HCEC 1CT (cell line): ENCODE measurements at places on chromosomes 6 and 20.
A peak's percentile ranks its signal among the peaks of the same experiment; 100 is the strongest.

GRCh38 chr6:79841577-79842375 lies 105.6 kb downstream of the ELOVL4 start:
- no peak for DNase-seq

DNA sequence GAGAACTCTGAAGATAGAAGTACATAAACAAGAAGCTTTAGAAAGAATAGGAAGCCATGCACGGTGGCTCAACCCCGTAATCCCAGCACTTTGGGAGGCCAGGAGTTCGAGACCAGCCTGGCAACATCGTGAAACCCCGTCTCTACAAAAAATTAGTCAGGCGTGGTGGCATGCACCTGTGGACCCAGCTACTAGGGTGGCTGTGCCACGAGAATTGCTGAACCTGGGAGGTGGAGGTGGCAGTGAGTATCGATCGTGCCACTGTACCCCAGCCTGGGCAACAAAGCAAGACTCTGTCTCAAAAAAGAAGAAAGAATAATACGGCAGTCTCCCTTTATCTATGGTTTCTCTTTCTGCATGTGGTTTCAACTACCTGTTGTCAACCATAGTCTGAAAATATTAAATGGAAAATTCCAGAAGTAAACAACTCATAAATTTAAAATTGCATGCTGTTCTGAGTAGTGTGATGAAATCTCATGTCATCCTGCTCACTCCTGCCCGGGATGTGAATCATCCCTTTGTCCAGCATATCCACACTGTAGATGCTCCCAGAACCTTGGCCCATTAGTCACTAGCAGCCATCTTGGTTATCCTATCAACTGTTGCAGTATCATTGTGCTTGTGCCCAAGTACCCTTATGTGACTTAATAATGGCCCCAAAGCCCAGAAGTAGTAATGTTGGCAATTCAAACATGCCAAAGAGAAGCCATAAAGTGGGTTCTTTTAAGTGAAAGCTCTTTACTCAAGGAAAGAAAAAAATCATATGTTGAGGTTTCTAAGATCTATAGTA lies 22.1 kb downstream of the DEK start:
- DNase-seq: peak; percentile 93

DNA sequence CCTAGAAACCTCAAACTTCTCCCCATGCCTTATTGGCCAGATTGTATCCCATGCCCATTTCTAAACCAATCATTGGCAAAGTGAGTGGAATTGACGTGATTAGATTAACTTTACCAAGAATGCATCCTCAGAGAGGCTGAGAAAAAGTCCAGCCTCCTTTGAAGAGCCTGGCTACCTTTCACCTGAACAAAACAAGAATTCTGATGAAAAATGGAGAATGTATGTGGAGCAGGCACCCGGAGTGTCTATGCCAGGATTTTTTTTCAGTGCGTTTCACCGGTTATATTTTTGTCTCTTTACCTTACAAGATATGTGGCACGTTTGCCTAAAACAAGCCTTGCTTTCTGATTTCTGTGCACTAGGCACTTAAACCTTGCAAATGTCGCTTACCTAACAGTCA lies 6.1 kb upstream of the TRAM2 start:
- DNase-seq: no peak

- DNase-seq: no peak
Observed at GRCh38 chr6:7311176-7311575, 1.8 kb downstream of the SSR1 start.

DNA sequence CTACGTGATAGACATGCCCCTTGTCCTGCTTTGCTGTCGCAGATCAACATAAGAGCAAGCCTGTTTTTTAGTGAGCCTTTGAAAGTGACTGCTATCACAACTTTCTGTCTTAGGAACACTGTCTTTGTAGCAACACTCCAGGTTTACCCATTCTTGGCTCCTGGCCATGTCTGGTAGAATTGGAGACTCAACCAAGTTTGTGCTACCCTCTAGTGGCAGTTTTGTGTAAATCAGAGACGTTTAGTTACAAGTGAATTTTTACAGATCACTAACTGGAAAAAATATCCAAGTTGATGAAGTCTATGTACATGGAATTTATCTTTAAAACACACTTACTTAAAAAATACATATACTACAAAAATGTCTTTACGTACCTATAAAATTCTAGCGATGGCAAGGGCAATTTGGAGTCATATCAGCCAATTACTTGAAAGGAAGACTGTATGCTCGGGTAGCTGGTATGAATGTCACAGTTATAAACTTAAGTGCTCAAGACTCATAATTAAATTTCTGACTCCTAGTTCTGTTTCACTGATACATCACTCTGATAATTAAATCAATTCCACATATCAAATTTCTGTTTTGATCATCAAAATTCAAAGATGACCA lies 101.4 kb downstream of the ADGB start:
- peak; percentile 75 for DNase-seq

GRCh38 chr20:25042531-25043498 lies 15.1 kb downstream of the ACSS1 start:
- DNase-seq: no peak

DNA sequence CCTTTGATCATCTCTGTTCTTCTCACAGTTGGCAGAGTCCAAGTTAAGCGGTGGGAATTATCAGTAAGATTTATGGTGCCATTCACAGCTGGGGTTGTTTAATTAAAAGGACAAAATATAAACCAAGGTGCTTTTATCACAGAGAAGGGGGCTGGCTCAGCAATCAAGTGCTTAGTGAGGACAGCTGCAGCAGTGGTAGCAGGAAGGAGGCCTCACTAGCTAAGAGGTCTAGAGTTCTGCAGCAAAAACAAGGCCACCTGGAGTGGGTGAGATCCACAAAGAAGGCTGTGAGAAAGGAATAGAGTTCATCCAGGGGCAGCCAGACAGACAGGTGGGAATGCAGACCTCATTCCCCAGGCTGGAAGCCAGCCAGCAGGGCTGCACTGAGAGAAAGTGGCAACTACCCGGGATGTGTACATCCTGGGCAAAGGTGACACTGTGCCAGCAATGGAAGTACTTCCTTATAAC lies 37.1 kb downstream of the PIGU start:
- no peak for DNase-seq

DNA sequence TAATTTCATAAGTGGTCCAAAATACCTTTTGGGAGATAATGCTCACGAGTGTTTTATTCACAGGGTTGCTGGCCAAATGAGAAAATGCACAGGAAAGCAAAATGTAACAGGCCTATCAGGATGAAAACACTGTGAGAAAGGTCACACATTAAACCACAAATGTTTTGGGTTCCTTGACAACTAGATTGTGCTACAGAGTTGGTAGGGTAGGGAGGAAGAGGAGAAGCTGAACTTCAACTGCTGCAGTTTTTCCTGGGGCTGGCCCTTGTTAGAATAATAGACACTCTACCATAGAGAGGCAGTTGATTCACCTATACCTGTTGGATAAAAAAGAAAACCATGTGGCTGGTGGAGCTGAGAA lies 28.1 kb upstream of the PAQR8 start:
- DNase-seq: no peak

GRCh38 chr6:90493332-90493731 lies 93.5 kb downstream of the MAP3K7 start:
- peak; percentile 23 for DNase-seq

GRCh38 chr6:3023663-3024483 lies 24.2 kb downstream of the NQO2 start:
- peak; percentile 89 for DNase-seq

DNA sequence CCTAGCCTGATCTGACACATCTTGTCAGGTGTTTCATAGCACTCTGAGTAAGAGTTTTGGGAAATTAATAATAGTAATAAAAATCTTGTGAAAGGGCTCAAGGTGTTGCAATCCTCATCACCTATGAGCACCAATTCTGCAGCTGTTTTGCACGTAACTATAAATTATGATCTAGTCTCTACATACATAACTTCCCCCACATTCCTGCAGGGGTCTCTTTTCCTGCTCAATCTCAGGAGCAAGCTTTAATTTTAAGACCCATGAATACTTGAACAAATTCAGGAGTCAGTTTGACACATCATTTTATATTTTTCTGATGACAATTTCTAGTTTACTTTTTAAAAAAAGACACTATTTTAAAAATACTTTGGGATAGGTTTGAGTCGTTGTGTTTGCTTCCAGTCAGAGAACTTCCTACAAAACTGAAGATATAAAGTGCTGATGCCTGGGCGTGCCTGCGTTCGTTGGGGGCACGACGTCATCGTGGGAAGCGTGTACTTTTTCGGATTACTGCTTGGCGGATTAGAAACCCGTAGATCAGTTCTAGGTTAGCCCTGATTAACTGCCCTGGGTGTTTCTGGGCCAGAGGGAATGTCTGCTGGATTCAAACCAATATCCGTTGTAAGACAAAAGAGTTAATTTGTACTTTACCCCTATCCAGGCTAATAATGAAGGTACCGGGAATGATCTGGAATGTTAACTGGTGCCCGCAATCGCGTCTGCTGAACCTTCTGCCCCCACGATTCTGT lies 1.0 kb upstream of the E2F3 start:
- peak; percentile 47 for DNase-seq

- peak; percentile 100 for DNase-seq
Observed at GRCh38 chr6:37239950-37240713, 17.4 kb upstream of the TBC1D22B start.

- no peak for DNase-seq
Observed at GRCh38 chr6:158496700-158497099, 63.2 kb upstream of the TMEM181 start.

- no peak for DNase-seq
Observed at GRCh38 chr20:22619806-22620205, 35.4 kb upstream of the FOXA2 start.

- no peak for DNase-seq
Observed at GRCh38 chr6:41449399-41450245, 96.6 kb upstream of the FOXP4 start.

DNA sequence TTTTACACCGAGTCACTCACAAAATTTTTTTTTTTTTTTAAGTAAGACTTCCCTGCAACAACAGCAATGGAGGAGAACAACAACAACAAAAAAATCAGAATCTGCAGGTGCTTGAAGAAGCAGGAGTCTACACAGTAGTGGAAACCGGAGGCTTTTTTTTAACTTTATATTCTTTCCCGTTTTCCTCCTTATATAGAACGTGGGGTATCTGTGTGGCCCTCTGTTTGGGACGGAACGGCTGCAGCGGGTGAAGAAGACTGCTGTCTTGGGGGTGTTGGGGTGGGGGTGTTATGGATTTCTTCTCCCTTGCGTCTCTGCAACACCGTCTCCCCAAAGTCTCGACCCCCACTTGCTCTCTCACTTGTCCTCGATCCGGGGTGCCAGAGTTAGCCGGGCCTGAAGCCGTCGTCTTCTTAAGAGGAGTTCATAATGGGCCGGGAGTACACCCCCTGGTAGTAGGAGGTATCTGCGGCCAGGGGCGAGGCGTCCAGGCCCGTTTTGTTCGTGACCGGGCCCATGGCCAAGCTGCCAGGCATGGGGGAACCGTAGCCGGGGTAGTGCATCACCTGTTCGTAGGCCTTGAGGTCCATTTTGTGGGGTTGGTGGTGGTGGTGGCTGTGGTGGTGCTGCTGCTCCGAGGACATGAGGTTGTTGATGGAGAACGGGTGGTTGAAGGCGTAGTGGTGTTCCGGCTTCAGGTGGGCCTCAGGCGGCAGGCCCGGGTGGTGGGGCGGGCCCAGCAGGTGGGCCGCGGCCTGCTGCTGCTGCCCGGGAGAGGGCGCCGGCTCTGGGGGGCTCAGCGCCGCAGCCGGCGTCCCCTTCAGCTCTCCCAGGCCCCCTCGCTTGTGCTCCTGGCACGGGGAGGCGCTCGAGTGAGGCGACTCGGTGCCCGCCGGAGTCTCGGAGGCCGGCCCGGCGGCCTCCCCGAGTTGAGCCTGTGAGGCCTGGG lies 2.7 kb downstream of the FOXA2 start:
- DNase-seq: no peak

DNA sequence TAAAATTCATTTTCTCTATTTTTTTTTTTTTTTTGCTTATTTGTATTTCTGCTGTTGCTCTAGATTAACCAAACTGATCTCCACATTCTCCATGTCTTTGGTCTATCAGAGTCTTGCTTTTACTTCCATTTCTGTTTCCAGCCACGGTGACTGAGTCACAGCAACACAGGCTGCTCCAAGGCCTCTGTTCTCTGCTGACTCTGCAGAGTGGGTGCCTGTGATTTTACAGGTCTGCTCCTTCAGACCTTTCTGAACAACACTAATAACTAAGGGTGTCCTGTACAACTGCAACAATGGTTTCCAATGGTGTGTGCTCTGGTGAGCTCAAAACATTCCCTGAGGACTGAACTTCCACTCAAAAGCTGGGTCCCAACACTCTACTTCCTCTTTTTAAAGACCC lies 102.3 kb upstream of the BMP2 start:
- DNase-seq: peak; percentile 22

DNA sequence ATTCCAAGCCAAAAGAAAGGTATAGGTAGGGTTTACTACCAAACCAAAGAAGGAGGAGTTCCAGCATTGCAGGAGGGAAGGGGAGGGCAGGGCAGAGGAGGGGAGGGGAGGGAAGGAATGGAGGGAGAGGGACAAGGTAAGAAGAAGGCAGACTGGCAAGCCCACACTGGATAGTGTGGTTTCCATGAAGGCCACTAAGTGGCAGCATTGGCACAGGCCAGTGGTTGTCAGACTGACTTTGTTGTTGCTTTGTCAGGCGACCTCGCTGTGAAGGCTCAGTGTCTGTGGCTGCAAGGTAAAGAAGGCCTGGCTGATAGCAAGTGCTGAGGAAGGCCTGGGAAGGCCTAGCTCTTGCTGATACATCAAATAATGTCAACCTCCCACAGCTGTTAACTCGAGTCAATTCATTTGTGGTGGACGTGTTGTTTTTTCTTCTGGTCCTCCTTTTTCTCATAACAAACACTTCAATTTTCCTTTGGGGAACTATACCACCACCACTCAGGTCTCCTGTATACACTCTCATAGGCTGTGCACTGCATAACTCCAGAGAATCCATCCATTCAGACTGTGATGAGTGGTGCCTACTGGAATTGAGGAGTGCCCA lies 7.7 kb upstream of the ZNF334 start:
- peak; percentile 13 for DNase-seq

- peak; percentile 86 for DNase-seq
Observed at GRCh38 chr6:52392944-52393343, 27.2 kb upstream of the EFHC1 start.

- DNase-seq: no peak
Observed at GRCh38 chr6:120764312-120764711, 570.0 kb downstream of the TBC1D32 start.

DNA sequence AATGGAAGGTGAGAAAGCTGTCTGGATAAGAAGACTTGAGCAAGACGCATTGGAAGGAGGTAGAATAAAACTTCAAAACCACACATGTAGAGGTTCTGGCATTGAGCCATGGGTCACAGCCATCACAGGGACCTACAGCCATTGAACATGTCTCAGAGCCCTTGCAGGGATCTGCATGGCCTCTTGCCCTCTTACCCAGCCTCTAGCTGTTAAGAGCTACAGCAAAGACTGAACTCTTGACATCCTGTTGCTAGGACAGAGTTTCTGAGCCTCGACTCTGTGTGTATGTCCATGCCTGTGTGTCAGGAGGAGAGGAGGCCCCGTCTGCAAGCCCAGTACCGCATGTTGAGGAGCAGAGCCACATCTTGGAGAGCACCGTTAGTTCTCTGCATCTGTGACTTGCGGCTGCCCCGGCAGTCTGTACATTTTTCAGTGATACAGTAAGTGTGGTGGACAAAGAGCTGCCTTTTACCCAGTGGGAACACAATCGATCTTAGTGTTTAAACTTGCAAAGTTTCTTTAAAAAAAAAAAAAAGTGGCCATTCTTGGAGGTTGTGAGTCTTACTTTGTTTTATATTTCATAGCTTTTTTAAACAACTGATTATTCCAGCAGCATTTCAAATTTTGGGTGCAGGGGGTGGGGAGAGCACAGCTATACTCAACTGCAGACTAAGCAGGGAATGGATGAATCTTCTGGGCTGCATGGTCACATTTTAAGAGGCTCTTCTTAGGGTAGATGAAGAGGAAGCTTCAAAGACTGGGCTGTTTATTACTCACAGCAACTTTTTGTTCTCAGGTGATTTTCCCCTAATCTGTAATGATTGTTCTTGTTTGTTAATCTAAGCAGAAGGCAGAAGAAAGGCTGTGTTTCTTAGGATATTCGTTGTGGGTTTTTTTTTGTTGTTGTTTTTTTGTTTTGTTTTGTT lies 88.5 kb downstream of the TBC1D7 start:
- no peak for DNase-seq
